Hippocampal formation (tissue), 2 donors: ENCODE measurements at places on chromosomes 12 and 14.

DNA sequence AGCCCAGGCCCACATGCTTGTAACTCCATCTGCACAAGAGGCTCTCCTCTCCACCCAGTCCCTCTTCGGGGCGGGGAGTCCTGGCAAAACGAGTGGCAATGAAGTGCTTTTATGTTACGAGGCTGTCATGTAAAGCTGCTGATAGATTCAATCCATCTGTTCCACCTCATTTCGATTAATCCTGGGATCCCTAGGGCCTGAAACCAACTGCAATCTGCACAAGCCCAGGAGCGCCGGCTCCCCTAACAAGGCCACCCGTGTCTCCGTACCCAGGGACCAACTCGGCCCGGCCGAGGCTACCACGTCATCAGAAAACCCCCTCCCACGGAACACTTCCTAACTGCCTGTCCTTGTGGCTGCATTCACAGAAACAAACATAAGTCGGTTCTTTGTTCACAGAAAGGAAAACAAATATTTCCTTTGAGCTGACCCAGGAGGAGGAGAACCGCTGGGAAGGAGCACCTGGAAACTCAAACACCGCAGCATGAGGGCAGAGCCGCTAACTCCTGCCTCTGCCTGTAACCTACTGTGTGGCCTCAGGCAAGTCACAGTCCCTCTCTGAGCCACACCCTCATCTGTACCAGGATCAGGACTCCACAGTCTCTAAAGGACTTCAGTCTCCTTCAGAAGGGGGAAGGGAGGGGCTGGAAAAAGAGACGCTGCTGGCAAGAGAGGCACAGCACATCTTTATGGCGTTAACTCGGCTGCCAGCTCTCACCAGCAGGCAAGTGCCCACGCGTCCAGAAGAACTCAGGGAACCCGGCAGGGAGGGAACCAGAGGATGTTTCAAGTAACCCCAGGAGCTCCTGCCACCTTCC is 47.8 kb downstream of the CCDC88C start:
- DNase-seq = peak; percentile 18

DNA sequence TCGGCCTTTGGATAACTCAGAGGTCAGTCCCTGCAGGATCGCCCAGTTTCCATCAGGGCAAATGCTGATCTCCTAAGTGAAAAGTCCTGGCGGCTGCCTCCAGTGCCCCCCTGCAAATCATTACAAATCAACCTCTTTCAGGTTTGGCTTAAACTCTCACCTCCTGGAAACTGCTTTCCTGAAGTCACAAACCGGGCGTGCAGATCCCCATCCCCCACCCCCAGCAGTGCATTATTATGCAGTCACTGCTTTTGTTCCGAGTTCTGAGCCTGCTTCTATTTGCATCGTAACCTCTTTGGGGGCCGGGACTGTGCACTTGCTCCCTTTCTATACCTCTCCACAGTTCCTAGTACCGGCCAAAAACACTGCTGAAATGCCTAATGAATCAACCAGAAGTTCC is at the start of gene USP44:
Gene USP44, minus strand, starts transcription at position 172 of the 400 bp plus-strand sequence. CDS start 17,220 bp downstream, outside the sequence.
- DNase-seq = no peak

- no peak for DNase-seq
Measured at GRCh38 chr14:91202234-91202974, 42.1 kb downstream of the GPR68 start.

- no peak for DNase-seq
Measured at GRCh38 chr14:77275601-77276017, 4.6 kb upstream of the NGB start.

- no peak for DNase-seq
Measured at GRCh38 chr14:25046301-25046943, 3.5 kb downstream of the STXBP6 start.
